ENCODE measurements at places on chromosomes 5 and 9. TPM values are rescaled to one million over a fixed set of nuclear protein-coding genes. Genes with fewer than 3 reads are reported as not detected.

The HSD17B3 gene
- not detected for total RNA-seq

The PTGDS gene
- 10.8 TPM for total RNA-seq

The ACER2 gene
- 0.64 TPM for total RNA-seq

The ENC1 gene
- total RNA-seq, result 72.1 TPM

The OXCT1 gene
- 19.6 TPM for total RNA-seq

The COX7C gene
- 94.7 TPM for total RNA-seq

The UBE2QL1 gene
- not detected for total RNA-seq

The GPR21 gene
- 1.9 TPM for total RNA-seq

The WDR38 gene
- total RNA-seq, result not detected

The CCNJL gene
- total RNA-seq, result 0.86 TPM

The OTULIN gene
- 31.1 TPM for total RNA-seq
